ENCODE measurements at places on chromosomes 13 and 19. TPM values are rescaled to one million over a fixed set of nuclear protein-coding genes. Genes with fewer than 3 reads are reported as not detected.
A peak's percentile ranks its signal among the peaks of the same experiment; 100 is the strongest.

DNA sequence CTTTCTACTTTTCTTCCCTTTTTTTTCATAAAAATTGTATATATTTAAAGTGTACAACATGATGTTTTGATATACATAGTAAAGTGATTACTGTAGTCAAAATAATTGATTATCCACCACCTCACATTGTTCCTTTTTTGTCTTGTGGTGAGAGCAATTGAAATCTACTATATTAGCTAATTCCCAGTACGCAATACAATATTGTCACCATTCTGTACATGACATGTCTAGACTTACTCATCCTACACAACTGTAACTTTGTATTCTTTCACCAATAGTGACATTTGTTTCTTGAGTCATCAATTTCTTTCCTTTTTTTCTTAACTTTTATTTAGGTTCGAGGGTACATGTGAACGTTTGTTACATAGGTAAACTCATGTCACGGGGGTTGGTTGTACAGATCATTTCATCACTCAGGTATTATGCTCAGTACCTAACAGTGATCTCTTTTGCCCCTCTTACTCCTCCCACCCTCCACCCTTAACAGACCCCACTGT, 265.2 kb downstream of the KCNRG start:
- DNase-seq, result no peak
- H3K27me3 ChIP-seq, result peaks cover 14% of the 10 kb centered on the region
- H3K4me3 ChIP-seq, result no peak overlapping the region
- no peaks in the 10 kb centered on the region for H3K36me3 ChIP-seq
- H3K27ac ChIP-seq, result no peak overlapping the region

DNA sequence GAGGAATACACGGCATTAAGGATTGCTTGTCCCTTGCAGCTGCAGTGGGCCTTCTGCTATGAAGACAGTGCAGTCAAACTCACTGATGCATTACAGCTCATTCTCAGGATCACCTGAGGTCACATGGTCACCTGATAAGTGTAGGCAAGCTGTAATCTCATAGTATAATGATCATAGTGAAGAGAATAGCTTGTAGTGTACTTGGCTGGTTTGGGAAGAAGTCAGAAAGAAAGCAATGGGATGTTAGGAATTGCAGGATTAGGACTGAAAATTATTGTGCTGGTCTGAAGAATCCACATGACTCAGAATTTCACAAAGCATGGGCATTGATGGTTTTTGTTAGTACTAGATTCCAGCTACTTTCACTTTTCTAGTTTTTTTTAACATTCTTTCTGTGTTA, 76.7 kb downstream of the MBNL2 start:
- no peak overlapping the region for H3K4me3 ChIP-seq
- no peaks in the 10 kb centered on the region for H3K36me3 ChIP-seq
- no peaks in the 10 kb centered on the region for H3K4me1 ChIP-seq
- DNase-seq, result no peak

GRCh38 chr19:58128041-58128685, 22.4 kb downstream of the ZNF329 start:
- H3K4me3 ChIP-seq, result no peak overlapping the region
- H3K4me1 ChIP-seq, result no peaks in the 10 kb centered on the region
- H3K27ac ChIP-seq, result no peak overlapping the region

DNA sequence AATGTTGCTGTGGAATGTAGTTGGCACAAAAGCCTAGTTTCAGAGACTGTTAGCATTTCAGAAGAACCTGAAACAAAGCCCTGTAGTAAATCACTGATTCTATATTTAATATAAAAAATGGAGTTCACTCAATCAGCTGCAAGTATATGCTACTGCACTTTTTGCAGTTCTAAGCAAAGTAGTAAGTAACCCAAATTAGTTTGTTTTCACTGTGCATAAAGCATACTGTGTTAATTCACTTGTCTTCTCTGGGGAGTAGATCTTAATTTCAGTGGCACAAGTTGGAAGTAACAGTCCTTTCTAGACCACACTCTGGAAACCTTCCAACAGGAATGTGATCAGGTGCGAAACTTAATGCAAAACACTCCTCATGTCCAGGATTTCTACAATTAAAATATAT, 139.3 kb downstream of the DACH1 start:
- H3K36me3 ChIP-seq, result no peaks in the 10 kb centered on the region
- no peak overlapping the region for H3K4me3 ChIP-seq
- no peaks in the 10 kb centered on the region for H3K4me1 ChIP-seq
- no peak for DNase-seq
- H3K27me3 ChIP-seq, result no peaks in the 10 kb centered on the region

DNA sequence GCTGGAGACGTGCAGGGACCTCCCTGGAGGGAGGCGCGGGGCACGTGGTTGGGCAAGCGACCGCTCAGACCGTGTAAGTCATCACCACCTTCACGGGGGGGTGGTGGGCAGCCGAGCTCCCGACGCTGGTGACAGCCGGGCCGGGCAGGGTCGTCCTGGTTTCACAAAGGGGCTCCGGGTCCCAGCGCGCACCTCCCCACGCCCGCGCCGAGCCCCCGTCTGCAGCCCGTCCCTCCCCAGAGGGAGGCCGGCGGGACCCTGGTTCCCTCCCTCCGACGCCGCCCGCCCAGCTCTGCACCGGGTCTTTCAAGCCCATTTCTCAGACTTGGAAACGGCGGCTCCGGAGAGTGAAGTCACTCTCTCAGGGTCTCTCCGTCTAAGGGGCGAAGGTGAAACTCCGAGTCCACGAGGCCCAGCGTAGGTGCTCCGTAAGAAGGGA, 729 bp upstream of the ARID3A start:
- H3K36me3 ChIP-seq, result peaks cover 6% of the 10 kb centered on the region
- no peaks in the 10 kb centered on the region for H3K27me3 ChIP-seq
- DNase-seq, result peak; percentile 81
- peak overlapping the region; percentile 77 for H3K4me3 ChIP-seq

DNA sequence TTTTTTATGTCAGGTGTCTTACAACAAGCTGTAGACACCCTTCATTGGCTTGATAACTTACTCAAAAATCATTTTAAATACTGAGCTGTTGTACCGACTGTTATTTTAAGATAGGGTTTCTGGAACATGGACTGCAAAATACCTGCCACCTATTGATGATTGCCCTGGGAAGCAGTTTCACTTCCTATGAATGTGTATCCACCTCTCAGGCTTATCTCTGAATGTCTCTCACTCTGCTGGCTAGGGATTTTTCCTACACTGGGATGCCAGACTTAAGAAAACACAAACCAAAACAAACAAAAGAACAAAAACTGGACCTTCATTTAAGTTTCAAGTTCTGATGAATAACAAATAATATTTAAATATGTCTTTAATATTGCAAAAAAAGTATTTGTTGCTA, 663.7 kb downstream of the EFNB2 start:
- no peaks in the 10 kb centered on the region for H3K4me1 ChIP-seq
- DNase-seq, result no peak
- H3K27ac ChIP-seq, result no peak overlapping the region
- no peaks in the 10 kb centered on the region for H3K27me3 ChIP-seq

DNA sequence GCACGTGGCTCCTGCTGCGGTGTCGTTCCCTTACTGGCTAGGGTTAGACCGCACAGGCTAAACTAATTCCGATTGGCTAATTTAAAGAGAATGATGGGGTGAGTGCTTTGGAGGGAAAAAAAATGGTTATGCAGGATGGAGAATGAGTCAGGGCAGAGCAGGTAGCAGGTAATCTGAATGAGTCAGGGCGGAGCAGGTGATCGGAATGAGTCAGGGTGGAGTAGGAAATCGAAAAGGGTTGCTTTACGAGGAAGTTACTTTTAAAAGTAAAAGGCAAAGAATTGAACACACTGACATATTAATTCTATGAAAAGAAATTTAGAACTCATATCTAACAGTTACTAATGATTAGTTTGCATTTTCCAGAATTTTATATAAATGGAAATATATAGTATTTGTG, 335.5 kb downstream of the FOXO1 start:
- H3K4me3 ChIP-seq, result no peak overlapping the region
- H3K27ac ChIP-seq, result no peak overlapping the region
- H3K36me3 ChIP-seq, result peaks cover 7% of the 10 kb centered on the region
- DNase-seq, result no peak

DNA sequence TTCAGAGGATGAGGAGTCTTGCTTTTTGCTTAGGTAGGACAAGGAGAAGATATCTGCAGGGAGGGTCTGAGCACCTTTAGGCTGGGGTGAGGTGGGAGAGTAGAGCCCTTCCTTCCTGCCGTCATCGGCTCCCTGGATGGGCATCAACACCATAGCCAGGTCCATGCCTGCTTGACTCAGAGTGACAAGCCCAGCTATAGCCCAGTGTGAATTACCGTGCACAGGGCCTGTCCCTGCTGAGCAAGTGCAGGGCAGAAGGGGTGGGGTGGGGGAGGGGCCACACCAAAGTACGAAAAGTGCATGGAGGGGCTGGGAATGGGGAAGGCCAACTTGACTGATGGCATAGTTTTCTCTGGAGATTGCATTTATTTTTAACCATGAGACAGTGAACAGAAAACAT, 30.3 kb upstream of the RNF113B start:
- no peak overlapping the region for H3K4me3 ChIP-seq
- DNase-seq, result no peak
- H3K36me3 ChIP-seq, result no peaks in the 10 kb centered on the region
- H3K27me3 ChIP-seq, result no peaks in the 10 kb centered on the region

GRCh38 chr13:106029676-106030290, 505.7 kb downstream of the EFNB2 start:
- H3K4me1 ChIP-seq, result no peaks in the 10 kb centered on the region
- no peak overlapping the region for H3K4me3 ChIP-seq
- H3K27ac ChIP-seq, result no peak overlapping the region

DNA sequence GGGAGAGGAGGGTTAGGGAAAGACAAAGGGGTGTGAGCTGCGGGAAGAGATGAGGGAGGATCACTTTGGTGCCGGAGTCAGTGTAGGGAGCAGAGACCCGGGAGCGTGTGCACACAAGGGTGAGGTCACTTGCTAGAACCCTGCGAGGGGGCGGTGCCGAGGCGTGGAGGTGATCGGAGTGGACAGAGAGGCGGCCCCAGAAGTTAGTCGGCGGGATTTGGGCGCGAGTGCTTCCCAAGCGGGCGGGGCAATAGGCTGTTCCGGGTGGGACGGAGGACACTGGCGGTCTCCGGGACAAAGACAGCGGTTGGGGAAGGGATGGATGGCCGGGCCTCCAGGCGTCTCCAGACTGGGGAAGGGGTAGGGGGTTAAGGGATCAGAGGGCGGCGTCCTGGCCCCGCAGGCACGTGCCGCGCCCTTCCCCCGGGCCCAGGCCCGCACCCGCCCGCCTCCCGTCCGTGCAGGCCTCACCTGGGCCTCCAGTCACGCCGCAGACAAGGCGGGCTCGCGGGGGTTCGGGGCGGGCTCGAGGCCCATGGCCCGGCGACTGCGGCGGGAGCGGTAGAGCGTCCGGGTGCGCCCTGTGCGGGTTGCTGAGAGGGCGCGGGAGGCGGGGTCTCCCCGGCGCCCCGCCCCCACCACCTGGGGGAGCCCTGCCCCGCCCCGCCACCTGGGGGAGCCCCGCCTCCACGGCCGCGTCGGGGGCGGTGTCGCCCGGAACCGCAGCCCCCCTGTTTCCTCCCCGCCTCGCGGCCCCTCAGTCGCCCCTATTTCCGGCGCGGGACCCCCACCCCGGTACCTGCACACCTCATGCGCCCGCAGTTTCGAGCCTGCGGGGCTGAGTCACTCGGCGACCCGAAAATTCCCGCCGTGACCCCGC, at the start of gene LPAR2:
Gene LPAR2, minus strand, starts transcription at position 600 of the 880 bp plus-strand sequence. CDS start 945 bp downstream, outside the sequence.
- peaks cover 58% of the 10 kb centered on the region for H3K36me3 ChIP-seq
- peaks cover 40% of the 10 kb centered on the region for H3K4me1 ChIP-seq
- peak within 1 kb of the TSS; percentile 92 for H3K4me3 ChIP-seq
- peak; percentile 79 for DNase-seq

DNA sequence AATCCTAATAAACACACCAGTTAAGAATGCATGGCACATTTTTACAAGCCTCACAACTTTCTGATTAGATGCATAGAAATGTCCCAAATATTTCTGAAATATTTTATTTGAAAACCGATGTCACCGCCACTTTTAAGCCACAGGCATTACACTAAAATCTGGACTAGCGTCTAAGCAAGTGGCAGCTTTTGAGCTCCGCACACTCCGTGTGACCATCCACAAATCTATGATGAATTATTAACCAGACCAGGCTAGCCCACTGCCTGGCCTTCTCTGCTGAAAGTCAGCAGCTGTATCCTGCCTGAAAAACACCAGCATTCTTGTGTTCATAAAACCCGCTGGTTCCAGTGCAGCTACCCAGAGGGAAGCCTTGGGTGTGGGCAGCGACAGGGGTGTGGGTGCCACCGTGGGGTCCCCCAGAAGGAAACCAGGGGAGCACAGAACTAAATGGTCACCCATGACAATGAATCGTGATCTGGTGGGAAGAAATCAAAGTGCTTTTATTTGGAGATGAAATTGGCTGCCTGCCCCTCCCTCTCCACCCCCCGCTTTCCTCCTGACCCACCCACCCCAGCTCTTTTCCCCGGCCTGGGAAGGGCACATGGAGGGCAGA, 13.8 kb downstream of the RASA3 start:
- no peak for DNase-seq
- peaks cover 21% of the 10 kb centered on the region for H3K36me3 ChIP-seq
- H3K27ac ChIP-seq, result peak overlapping the region; percentile 43
- peaks cover 54% of the 10 kb centered on the region for H3K4me1 ChIP-seq
- H3K4me3 ChIP-seq, result no peak overlapping the region

DNA sequence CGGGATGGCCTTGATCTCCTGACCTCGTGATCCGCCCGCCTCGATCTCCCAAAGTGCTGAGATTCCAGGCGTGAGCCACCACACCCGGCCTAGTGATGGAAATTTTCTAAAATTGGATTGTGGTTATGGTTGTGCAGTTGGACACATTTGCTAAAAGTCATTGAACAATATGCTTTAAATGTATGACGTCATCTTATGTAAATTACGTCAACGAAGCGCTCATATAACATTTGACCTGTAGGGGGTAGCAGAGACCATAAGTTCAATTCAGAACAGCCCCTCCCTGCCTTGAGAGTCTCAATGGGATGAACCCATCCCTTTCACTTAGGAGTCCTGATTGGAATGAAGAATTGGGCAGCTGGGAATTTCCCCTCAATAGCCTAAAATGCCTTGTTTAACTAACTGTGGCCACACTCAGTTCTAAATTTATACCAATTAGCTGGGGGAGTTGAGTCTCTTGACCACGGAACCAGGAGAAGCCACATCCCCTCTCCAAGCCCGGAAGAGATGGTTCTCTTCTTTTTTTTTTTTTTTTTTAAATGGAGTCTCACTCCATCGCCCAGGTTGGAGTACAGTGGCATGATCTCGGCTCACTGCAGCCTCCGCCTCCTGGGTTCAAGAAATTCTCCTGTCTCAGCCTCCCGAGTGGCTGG, 15.2 kb upstream of the TLE6 start:
- peak overlapping the region; percentile 49 for H3K27ac ChIP-seq
- H3K4me1 ChIP-seq, result peaks cover 5% of the 10 kb centered on the region
- no peaks in the 10 kb centered on the region for H3K27me3 ChIP-seq

GRCh38 chr13:27638521-27638920, 16.8 kb downstream of the POLR1D start:
- no peak for DNase-seq
- H3K27me3 ChIP-seq, result no peaks in the 10 kb centered on the region
- H3K36me3 ChIP-seq, result peaks cover 13% of the 10 kb centered on the region
- H3K4me1 ChIP-seq, result peaks cover 28% of the 10 kb centered on the region

GRCh38 chr13:65095161-65096082, 2134.7 kb downstream of the PCDH9 start:
- no peak for DNase-seq
- H3K27ac ChIP-seq, result no peak overlapping the region
- H3K36me3 ChIP-seq, result no peaks in the 10 kb centered on the region
- no peaks in the 10 kb centered on the region for H3K4me1 ChIP-seq

GRCh38 chr19:51317376-51317775, 5.9 kb downstream of the IGLON5 start:
- no peaks in the 10 kb centered on the region for H3K4me1 ChIP-seq
- no peak for DNase-seq

Gene ZNF583
- 4.3 TPM for total RNA-seq

Gene SSC5D
- total RNA-seq, result 0.50 TPM

Gene SLC10A2
- total RNA-seq, result not detected

Gene CCDC70
- total RNA-seq, result not detected

Gene PLIN5
- not detected for total RNA-seq

Gene ZNF837
- 1.3 TPM for total RNA-seq

Gene VAV1
- 125 TPM for total RNA-seq

Gene SHANK1
- total RNA-seq, result not detected

Gene C19orf18
- 0.73 TPM for total RNA-seq
